ENCODE measurements at places on chromosomes 12 and 14.

GRCh38 chr12:80745851-80746505 is 29.3 kb downstream of the MYF5 start:
- DNase-seq: no peak

- no peak for DNase-seq
Measured at GRCh38 chr12:92028441-92028709, 117.3 kb downstream of the BTG1 start.

GRCh38 chr12:32146074-32146873 is 39.6 kb downstream of the BICD1 start:
- DNase-seq: no peak

DNA sequence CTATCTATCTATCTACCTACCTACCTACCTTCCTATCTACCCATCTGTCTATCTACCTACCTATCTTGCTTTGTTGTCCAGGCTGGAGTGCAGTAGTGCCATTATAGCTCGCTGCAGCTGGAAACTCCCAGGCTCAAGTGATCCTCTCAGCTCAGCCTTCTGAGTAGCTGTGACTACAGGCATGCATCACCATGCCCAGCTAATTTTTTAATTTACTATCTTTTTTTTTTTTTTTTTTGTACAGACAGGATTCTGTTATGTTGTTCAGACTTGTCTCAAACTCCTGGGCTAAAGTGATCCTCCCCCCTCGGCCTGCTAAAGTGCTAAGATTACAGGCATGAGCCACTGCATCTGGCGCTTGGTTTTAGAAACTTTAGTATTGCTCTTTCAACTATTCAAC is 762.4 kb downstream of the SLC6A15 start:
- no peak for DNase-seq

DNA sequence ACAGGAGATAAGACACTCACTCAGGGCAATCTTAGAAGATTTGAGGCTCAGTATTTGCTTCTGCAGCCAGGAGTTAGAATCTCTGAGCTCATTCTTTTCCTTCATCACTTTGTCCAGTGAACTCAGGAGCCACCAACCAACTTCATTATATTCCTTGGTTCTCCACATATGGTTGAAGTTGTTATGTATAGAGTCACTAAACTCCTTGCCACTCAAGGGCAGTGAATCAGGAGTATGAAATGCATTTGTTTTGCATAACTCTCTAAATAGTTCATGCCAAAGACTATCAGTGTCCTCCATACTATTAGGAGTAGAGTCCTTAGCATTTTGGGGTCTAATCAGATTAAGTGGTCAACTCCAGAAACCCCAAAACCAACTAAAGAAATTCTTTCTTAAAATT is 150.6 kb downstream of the CCDC59 start:
- DNase-seq: no peak

Data from foreskin melanocyte (primary cell).